Fibroblast of lung (primary cell): ENCODE measurements at places on chromosomes 1 and 21.
A peak's percentile ranks its signal among the peaks of the same experiment; 100 is the strongest.

DNA sequence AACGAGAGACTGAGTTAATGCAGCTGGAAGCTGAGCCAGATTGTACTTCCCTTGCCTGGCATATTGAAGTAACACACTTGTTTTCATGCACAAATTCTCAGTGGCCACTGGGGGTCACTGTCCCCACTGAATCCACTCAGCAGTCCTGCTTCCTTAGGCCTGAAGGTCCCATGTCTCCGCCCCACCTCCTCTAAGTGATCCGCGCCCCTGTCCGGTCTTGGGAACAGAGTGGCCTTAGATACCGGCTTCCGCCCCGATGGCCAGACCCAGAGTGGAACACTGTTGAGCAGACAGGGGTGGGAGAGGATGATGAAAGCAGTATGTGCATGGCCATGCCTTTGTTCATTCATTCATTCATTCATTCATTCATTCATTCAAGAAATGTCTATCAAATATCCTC, 34.8 kb downstream of the CHAF1B start:
- DNase-seq, result peak; percentile 88

DNA sequence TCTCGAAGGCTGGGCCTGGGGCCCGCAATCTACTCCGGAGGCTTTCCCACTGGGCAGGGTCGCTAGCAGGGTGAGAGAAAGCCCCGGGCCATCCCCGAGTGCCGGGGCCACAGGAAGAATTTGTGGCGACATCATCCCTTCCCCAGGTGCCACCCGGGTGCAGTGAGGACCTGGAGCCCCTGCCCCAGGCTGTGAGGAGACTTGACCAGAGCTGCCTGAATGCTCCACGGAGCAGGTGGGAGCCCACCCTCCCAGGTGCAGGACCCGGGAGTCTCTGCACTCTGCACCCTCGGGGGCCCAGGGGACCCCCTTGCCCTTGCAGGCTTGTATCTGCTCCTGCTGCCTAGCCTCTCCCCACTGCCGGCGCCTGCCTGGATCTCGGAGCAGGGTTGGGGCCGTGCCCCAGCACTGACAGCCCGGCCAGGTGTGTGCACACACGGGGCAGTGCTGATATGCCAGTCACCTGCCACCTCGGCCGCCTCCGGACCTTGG, 67.5 kb upstream of the RGS7 start:
- no peak for DNase-seq

DNA sequence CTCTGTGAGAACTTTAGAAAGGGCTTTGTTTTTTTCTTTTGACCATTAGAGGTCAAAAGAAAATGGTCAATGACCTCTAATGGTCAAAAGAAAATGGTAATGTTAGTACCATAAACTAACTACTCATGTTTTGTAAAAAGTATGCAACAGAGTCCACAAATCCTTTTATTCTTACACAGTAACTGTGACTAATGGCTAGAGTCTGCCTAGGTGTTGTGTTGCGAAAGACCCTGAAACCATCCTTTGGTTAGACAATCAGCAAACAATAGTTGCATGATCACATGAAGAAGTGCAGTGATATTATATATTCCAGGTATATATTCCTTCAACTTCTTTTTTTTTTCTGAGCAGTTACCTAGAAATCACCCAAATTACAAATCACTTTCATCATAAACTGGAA, 40.9 kb downstream of the NEGR1 start:
- no peak for DNase-seq

- DNase-seq, result no peak
These were observed 35.0 kb downstream of the PLD5 start for GRCh38 chr1:242489545-242489944.

DNA sequence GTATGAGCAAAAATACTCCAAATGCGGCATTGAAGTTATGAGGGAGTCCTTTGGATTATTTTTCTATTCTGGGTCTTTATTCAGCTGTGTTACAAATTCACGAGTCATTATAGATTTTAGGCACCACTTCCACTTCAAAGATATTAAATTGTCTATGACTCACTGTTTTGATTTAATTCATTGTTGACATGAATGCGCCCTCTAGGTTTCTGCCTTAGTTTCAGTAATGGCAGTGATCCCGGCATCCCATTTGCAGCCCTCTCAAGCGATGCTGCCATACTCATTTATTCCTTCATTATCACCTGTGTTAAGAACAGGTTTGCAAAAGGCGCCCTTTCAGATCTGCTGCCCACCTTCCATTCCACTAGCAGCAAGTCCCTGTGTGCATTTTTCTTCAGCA, 14.0 kb downstream of the RSPO1 start:
- no peak for DNase-seq

DNA sequence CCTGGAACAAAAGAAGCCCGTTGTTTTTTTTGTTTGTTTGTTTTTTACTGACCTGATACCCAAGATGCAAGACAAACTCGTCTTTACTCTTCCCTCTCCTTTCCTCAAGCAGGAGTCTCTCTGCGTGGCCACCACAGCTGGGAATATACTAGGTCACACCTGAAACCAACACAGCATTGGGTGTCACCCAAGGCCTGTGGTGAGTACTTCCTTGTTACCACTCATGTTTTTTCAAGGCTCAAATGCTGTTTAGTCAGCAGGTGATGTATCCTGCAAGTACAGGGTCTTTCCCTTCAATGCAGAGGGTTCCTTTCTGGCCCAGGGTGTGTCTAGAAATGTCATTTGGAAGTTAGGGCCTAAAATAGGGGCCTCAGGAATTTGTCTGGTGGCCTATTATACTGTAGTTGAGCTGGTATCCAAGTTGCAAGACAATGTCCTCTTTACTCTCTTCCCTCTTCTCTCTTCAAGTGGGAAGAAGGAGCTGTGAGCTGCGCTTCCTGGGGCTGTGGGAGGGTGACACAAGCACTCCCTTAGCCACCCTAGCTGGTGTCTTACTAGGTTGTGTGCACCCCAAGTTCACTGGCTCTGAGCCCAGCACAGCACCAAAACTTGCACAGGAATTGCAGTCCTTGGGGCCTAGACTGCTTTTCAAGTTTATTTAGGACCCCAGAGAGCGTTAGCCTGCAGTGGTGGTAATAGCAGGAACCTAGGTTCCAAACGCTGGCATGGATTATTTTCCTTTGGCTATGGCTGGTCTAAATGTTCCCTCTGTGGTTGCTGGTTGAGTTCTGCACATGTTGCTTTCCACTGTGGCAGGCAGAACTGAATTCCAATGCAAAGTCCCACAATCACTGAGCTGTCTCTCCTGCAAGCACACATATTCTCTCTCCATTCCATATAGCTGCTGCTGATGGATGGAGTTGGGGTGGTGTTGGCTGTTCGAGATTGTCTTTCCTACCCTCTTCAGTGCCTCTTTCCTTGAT, 91.4 kb upstream of the LYPLAL1 start:
- no peak for DNase-seq

DNA sequence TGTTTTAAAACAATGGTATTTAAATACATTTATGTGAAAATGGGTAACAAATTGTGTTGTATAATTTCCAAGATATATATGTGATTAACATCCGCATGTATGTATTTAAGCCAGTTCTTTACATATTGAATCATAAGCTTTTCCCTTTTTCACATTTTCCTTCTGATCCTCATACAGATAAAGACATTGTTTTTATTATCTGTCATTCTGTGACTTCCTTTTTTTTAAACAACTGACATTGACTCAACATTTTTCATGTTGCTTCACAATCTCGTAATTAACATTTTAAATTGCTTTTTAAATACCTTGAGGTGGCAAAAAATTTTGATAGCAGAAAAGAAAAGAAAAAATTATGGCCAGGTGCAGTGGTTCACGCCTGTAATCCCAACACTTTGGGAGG, 1.4 kb downstream of the STXBP3 start:
- no peak for DNase-seq

DNA sequence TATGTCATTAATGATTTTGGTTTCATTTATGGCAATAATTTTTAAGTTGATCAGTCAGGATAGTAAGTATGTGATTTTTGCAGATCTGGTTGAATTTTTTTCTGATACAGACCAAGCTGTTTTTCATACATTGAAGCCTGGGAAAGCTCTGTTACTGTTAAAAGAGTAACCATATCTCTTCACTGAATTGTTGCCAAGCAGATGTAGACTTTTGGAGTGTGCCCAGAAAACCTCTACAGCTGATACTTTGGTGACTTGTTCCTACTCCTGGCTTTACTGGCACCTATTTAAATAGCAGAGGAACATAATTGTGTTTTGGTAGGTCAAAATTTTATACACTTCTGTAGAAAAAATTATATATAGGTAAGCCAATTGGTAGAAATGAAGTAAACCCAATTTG, 49.4 kb downstream of the NFIA start:
- peak; percentile 14 for DNase-seq

DNA sequence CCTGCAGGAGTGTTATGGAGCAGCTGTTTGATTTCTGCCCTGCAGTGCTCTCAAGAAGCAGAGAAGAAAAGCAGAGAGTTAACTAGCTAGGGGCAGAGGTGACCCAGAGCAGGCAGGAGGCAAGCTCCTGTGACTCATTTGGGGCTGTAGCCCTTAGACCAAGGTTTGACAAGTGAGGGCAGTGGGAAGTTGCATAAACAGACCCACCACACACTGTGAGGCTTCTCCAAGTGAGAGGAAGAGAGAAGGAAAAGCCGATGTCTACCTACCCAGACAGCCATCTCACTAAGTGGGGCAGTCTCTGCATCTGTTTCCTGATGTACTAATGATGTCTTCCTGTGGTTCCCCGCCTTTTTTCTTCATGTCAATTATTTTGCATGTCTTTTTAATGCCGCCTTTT, 159.9 kb upstream of the NR5A2 start:
- DNase-seq, result peak; percentile 22

- DNase-seq, result no peak
These were observed 10.8 kb downstream of the FTCD start for GRCh38 chr21:46144464-46145070.

DNA sequence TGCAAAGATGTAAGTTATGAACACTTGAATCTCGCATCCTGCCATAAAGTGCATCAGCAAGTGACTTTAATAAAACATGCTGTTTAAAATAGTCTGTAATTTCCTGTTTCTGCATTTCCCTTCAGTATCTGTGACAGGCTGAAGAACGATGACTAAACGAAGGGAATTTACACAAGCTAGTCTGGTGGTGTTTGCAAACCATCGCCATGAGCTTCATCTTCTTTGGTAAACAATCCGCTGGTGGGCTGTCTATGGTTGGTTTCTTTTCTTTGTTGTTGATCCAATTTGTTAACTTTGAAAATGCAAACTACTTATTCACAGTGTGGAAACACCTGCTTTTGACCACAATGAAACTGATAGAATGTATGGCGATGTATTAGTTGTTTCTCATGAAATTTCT, 13.9 kb downstream of the SERTAD4 start:
- DNase-seq, result peak; percentile 70

- no peak for DNase-seq
These were observed 31.5 kb upstream of the LRP8 start for GRCh38 chr1:53359225-53359933.

GRCh38 chr1:193402037-193402436, 215.6 kb upstream of the B3GALT2 start:
- DNase-seq, result no peak

- no peak for DNase-seq
These were observed 7.0 kb downstream of the NOL9 start for GRCh38 chr1:6547301-6547700.

GRCh38 chr1:5393603-5394002, 598.6 kb downstream of the NPHP4 start:
- DNase-seq, result no peak

GRCh38 chr1:25664357-25665199, 48.0 kb downstream of the MAN1C1 start:
- peak; percentile 12 for DNase-seq

GRCh38 chr1:212341090-212341489, 55.9 kb downstream of the PPP2R5A start:
- DNase-seq, result no peak

DNA sequence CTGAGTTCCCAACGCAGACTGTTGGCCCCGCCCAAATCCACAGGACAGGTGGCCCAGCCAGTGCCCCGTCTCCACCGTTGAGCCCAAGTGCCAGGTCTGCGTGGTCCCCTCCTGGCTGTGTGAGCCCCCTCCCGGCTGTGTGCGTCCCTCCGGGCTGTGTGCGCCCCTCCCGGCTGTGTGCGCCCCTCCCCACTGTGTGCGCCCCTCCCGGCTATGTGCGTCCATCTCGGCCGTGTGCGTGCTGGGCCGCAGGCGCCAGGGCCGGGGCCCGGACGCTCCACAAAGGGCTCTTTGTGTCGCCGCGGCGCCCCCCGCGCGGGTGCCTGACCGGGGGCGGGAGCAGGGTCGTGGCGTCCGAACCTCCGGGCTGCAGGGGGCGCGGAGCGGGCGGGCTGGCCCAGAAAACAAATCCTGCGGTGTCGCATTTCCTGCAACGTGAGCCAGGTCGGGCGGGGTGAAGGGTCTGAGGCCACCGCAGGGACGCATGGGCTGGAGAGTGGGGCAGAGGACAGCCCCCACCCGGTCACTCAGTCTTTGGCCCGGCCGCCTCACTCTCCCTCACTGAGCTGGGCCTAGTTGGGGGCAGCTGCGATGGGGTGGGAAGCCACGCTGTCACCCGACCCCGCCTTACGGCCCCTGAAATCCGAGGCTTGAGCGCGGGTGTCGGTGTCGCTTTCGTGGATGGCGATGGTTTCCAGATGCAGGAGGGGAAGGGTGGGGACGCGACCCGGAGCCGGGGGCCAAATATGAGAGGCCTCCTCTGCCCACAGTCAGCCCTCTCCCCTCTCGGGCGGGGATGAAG, 18.8 kb downstream of the TNFRSF25 start:
- DNase-seq, result no peak

GRCh38 chr1:44799770-44800584, at the start of gene PLK3:
PLK3 (plus strand) TSS chr1:44800377; CDS start chr1:44800464, 87 bp downstream.
- peak; percentile 96 for DNase-seq

GRCh38 chr1:55868026-55868425, 652.9 kb upstream of the USP24 start:
- DNase-seq, result peak; percentile 71

DNA sequence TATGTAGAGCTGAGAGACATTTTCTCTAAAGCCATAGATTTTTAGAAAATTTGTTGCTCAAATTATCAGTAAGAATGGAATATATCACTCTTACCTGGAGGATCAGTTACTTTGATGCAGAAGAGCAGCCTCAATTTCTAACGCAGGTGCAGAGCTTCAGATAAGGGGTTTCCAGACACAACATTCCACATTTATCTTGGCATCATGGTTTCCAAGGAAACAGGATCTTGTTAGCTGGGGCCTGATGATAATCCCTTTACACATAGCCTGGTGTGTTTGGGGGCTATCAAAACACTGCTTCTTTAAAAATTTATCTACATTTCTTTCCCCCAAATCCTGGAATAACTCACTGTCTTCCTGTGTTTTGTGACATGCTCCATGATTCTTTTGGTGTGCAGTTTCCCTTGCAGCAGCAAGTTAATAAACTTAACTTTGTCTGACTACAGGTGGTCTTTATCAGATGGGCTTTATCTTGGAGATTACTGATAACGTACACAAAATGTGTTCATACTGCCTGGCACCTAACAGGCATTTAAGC, 2.7 kb upstream of the STX12 start:
- no peak for DNase-seq
